ENCODE measurements at places on chromosomes 13 and 19.

DNA sequence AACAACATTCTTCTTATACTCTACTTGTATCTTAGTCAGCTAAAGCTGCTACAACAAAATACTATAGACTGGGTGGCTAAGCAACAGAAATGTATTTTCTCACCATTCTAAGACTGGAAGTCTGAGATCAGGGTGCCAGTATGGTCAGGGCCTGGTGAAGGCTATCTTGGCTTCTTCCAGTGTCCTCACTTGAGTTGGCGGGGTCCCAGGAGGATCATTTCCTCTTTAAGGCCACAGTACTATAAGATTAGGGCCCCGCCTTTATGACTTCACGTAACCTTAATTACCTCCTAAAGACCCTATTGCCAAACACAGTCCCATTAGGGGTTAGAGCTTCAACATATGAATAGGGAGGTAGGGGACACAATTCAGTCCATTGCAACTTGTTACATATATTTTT, 30.7 kb upstream of the DOCK9 start:
- no peak for DNase-seq

DNA sequence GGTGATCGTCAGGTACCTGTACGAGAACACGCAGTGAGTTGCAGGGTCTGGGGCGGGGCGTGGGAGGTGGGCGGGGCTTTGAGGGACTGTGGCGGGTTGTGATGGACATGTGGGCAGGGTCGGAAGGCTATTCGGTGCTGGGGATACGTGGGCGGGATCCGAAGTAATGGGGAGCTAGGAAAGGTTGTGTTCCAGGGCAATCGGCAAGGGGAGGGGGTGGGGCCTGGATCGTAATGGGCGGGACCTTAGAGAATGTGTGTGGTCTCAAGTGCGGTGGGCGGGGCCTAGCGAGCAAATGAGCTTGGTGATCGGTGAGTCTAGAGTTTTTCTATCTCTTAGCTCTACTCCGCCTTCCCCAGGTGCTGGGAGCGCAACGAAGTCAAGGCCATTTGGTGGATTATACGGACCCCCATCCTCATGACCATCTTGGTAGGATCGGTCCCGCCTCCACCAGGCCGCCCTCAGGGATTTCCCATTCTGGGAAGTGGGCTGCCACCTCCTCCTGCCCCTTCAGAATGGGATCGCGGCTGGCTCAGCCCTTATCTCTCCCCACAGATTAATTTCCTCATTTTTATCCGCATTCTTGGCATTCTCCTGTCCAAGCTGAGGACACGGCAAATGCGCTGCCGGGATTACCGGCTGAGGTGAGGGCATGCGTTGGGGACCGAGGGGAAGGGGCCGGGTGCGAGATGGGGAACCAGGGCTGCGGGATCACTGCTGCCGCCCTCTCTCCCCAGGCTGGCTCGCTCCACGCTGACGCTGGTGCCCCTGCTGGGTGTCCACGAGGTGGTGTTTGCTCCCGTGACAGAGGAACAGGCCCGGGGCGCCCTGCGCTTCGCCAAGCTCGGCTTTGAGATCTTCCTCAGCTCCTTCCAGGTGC, 9.6 kb downstream of the GIPR start:
- peak; percentile 92 for DNase-seq

DNA sequence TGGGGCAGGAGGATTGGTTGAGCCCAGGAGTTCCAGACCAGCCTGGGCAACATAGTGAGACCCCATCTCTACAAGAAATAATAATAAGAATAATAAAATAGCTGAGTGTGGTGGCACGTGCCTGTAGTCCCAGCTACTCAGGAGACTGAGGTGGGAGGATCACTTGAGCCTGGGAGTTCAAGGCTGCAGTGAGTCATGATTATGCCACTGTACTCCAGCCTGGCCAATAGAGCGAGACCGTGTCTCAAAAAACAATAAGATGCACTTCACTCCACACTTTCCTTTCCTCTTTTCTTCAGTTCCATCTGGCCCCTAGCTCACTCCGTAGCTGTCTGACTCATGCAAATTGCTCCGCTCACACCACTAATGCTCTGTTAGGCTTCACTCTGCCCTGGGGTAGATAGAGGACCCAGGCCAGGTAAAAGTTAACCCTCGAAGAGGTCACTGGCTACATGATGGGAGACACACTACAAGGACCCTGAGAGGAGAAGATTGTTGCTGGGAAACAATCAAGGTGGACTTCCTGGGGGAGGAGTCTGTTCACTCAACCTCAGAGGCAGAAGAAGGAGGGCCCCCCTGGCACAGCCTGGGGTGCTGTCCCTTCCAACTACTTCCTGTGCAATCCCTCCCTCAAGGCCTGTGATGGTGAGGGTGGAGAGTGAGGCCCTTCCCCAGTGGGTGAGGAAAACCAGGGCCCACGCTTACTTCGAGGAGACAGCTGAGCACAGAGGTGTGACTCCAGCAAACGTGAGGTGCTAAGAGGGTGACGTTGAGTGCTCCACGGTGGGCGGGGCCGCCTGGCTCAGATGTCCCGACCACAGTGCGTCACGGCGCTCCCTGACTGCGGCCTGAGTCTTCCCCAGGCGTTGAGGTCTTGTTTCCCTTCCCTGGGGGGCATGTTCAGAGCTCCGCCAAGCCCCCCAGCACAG, 8.8 kb upstream of the TNFSF9 start:
- peak; percentile 91 for DNase-seq

DNA sequence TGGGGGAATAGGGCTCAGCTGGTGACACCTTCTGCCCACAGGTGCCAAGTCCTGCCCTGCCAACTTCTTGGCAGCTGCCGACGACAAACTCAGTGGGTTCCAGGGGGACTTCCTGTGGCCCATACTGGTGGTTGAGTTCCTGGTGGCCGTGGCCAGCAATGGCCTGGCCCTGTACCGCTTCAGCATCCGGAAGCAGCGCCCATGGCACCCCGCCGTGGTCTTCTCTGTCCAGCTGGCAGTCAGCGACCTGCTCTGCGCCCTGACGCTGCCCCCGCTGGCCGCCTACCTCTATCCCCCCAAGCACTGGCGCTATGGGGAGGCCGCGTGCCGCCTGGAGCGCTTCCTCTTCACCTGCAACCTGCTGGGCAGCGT, 2.1 kb downstream of the P2RY11 start:
- no peak for DNase-seq

GRCh38 chr19:48629297-48629598, 7.9 kb downstream of the DBP start:
- no peak for DNase-seq

GRCh38 chr13:97441368-97441767, 7.4 kb downstream of the RAP2A start:
- DNase-seq: no peak

Data from OCI-LY7 (cell line).